ENCODE measurements at places on chromosomes 5 and 9.
A peak's percentile ranks its signal among the peaks of the same experiment; 100 is the strongest.

GRCh38 chr9:615756-616155, 225.7 kb upstream of the DMRT1 start:
- DNase-seq = no peak

DNA sequence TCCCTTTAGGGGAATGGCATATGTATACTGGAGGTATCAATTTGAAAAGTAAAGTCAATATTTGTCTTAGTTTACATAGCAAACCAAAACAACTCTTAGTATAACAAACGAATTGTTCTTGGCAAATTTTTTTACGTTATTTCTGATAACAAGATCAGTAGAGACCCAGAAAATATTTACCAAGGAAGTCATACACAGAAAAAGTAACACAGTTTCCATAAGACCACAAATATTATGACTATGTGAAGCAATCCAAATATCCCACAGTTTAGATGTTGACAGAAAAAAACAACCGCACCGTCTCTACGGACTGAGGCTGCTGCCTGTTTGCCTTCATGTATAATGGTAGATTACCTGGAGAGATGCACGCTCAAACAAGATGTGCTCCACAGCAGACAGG, 46.5 kb upstream of the DAPK1 start:
- DNase-seq = no peak

DNA sequence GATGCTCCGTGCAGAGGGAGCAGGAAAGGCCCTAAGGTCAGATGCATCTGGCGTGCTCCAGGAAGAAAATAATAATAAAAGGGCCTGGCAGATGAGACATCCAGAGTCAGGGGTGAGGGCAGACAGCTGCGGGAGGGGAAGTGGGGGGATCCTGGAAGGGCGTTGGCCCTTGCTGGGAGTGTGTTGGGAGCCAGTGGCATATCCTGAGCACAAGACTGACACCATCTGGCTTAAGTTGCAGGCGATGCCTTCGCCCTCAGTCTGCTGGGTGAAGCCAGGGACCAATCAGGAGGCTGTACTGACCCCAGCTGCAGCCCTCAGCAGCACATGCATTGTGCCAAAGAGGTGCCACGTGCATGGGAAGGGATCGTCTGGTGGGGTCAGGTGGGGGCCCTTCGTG, 3.8 kb downstream of the OR2V2 start:
- DNase-seq = no peak

- no peak for DNase-seq
Measured at GRCh38 chr9:20898885-20899554, 132.4 kb downstream of the HACD4 start.

GRCh38 chr9:6014670-6015270, 654 bp downstream of the RANBP6 start:
- peak; percentile 12 for DNase-seq

GRCh38 chr5:91042936-91043255, 340.2 kb downstream of the ARRDC3 start:
- no peak for DNase-seq

DNA sequence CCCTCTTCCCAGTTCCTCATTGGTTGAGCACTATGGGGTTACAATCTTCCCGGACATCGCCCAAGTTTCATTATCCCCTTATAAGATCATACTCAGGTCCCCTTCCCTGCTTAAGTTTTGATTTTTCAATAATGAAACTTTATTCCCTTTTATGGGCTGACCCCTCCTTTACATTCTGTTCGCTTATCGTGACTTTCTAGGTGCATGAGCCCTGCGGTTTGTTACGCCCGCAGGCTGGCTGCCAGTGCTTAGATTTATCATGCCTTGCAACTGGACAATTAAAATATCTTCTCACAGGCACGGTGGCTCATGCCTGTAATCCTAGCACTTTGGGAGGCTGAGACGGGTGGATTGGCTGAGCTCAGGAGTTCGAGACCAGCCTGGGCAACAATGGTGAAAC, 127.9 kb upstream of the FER start:
- no peak for DNase-seq

- DNase-seq = no peak
Measured at GRCh38 chr5:21125238-21125983, 1137.4 kb upstream of the CDH18 start.
